ENCODE measurements at places on chromosomes 11 and 22. TPM values are rescaled to one million over a fixed set of nuclear protein-coding genes. Genes with fewer than 3 reads are reported as not detected.

GRCh38 chr22:29798318-29798717 is 31.1 kb downstream of the UQCR10 start:
- DNase-seq, result no peak

BEST1 gene
- total RNA-seq, result 2.8 TPM

DUSP8 gene
- 35.6 TPM for total RNA-seq

GRCh38 chr11:118928101-118928869 is 2.6 kb upstream of the BCL9L start:
- DNase-seq, result peak; percentile 94

FAM180B gene
- total RNA-seq, result 0.14 TPM

- DNase-seq, result peak; percentile 42
Observed at GRCh38 chr11:127105593-127106541, 105.3 kb upstream of the KIRREL3 start.

DNA sequence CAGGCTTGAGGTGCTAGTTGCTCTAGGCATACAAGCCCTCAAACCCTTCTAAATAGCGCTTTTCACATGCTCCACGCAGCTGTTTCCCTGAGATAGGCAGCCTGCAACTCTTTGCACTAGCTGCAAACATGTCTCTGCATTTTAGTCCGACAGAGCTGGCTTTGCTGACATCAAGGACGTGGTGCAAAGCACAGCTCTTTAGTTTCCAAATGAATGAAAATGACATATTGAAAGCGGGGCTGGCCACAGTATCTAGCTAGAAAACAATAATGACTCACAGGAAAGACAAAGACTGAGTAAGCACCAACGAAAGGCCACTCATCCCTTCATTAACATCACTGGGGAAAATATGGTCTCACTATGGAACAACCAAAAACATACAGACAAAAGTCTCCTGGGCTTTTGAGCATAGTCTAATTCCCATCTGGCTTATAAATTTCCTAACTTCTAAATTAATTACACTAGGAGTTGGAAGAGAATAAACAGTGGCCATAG is 15.3 kb upstream of the ZC3H12C start:
- DNase-seq, result no peak

DNA sequence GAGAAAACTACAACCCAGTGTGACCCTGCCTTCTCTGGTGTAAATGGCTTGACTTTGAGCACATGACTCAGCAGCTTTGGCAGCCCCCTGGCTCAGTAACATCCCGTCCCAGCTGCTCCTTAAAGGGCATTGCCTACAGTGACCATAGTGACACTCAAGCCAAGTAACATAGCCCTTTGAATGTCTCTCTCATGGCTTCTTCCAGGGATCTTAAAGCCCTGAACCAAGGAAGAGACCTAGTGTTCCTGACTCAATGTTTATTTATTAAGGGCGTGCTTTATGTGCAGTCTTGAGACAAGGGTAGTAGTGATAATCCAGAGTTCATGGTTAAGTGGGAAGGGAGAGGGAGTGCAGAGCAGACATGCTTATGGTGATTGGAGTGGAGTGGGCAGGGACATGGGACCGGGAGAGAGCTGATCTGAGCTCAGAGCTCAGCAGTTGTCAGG is 125.7 kb downstream of the PARVA start:
- DNase-seq, result no peak

DNA sequence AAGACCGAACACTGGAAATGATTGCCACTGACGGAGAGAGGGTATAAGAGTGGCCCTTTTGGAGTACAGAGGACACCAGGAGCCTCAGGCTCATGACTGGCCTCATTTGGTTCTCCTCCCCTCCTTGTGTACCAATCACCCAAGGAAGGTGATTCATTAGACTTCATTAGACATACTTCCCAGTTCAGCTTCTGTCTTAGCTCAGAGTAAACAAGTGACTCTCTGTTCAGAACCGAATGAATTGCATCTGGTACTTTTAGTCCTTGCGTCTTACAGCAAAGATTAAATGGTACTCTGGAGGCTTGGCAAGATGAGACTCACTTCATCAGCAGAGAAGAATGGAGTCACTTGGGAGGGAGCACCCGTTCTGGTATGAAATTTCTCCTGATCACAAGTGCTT is 75.2 kb downstream of the ZNRF3 start:
- no peak for DNase-seq

- DNase-seq, result peak; percentile 67
Observed at GRCh38 chr11:62548545-62549335, 2.1 kb upstream of the AHNAK start.

DNAJB13 gene
- total RNA-seq, result 10.2 TPM

GRCh38 chr11:84543367-84544159 is 1083.6 kb downstream of the DLG2 start:
- no peak for DNase-seq

DNA sequence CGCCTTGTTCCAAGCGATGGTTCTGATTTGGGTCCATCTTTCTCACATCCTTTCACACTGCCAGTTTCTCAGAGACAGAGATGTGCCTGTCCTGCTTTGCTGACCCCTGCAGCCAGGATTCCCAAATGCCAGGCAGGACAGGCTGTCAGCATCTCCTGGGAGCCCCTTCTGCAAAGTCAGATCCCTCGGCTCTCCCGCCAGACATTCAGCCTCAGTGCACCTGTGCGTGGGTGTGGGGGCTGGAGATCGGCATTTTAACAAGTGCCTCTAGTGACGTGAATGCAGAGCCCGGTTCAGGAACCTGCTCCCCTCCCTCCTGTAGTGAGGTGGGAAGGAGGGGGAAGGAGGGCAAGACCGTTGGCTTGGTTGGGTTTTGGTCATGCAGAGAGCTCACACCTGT is 108.9 kb upstream of the FGF3 start:
- DNase-seq, result no peak

DNA sequence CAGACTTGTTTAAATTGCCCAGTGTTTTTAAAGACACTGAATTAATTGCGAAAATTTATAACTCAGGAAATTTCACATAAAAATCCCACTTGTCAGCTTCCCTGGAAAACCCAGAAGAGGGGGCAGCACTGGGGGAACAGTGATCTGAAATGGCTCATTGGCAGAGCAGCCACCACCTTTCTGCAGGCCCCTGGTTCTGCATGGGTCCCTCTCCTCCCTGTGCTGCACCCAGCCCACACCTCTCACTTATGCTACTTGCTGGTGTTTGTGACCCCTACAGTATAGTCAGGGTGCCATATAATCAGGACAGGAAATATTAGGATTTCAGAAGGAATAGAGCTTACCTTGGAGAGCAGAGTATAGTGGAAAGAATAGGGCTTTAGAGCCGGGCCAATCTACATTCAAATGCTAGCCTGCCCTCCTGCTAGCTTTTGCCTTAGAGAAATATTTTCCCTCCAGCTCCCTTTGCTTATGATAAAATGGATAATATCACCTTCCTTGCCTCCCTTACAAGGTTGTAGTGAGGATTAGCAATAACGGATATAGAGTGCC is 28.5 kb upstream of the C11orf96 start:
- DNase-seq, result no peak

DNA sequence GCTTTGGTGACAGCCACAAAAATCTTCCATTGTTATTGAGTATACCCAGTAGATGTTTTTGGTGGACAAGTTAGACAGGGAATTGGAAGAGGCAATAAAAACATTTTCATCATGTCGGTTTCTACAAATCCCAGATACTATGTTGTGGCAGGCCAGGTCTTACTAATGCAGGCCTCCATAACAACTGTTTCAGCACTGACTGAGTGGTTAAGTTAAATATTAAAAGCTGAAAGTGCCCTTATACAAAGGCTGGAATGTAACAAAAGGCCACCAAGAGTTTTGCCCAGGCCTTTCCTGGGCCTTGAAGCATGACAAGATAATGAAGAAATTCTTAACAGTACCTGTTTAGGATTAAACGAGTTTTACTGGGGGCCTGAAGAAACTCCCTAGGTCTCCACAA is 29.3 kb downstream of the DMC1 start:
- DNase-seq, result no peak

- DNase-seq, result no peak
Observed at GRCh38 chr22:17964643-17965042, 59.7 kb downstream of the MICAL3 start.

ADM2 gene
- 5.1 TPM for total RNA-seq

DNA sequence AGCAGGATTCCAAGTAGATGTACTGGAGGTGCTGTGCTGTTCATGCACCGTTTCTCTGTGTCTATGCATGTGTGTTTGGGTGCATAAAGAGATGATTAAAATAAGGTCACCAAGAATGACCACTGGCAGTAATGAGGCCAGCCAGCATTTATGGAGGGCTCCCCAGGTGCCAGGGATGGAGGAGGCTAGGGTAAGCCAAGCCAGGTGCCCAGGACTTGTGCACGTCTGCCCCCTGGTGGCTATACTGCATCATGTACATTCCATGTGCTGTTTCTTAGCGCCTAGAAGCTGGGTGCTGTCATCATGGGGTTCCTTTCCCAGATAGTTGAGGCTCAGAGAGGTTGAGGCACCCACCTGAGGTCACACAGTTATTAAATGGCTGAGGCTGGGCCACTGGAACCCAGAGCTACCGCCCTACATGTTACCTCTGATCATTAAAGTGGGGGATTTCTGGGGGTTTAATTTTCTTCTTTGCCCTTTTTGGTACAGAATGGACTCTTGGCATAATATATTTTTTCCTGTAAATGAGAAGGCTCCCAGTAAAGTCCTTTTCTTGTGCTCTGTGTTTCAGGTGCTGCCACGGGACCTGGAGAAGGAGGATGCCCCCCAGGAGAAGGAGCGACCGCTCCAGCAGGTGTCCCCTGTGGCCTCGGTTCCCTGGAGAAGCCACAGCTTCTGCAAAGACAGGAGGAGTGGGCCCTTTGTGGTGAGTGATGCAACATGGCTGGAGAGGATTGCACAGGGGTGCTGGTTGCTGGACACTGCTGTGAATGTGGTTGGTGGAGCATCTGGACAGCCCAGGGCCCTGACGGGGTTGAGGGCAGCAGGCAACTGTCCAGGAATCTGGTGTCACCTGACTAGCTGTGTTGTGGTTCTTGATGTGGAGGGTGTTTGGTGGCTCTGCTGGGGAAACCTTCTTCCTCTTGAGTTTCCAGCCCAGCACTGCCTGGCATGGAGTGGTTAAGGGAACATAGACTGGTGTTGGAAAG is 96.4 kb downstream of the KIAA1671 start:
- DNase-seq, result peak; percentile 68

- DNase-seq, result no peak
Observed at GRCh38 chr22:40766956-40767355, 52.2 kb downstream of the SLC25A17 start.

FGF3 gene
- total RNA-seq, result not detected

- DNase-seq, result no peak
Observed at GRCh38 chr11:1283091-1283511, 26.3 kb downstream of the TOLLIP start.

GRCh38 chr11:57516061-57516443 is 550 bp upstream of the SLC43A1 start:
- DNase-seq, result no peak

- peak; percentile 56 for DNase-seq
Observed at GRCh38 chr22:29225422-29226090, 19.9 kb downstream of the EMID1 start.

YPEL1 gene
- total RNA-seq, result 10.0 TPM

DNA sequence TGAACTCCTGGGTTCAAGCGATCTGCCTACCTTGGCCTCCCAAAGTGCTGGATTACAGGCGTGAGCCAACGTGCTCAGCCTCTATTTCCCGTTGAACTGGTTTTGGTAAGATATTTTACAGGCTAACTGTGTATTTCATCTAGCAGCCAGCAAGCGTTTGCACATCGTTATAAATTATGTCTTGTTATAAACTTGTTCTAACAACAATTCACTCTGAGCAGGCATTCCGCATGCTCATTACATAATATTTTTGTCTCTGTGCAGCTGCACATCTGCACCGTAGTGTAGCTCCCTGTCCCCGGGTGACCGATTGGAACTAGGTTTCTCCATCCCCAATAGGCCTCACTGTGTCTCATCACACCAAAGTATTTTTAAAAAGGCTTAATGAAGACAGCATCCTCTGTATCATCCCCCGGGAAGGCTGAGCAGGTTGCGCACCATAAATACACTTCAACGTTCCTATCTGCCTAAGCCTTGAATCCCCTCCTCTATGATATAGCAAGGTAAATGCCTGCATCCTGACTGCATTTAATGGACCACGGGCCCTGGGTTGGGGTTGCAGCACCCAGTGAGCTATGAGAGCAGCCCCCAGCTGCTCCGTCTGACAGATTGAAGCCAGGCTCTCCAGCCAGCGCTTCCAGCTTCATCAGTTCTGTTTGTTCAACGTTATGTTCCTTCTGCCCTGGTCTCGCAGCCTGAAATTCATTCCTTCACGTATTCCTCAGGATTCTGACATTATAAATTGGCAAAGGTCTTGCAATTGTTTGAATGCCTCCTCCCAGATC is 47.7 kb downstream of the TST start:
- DNase-seq, result no peak

DNA sequence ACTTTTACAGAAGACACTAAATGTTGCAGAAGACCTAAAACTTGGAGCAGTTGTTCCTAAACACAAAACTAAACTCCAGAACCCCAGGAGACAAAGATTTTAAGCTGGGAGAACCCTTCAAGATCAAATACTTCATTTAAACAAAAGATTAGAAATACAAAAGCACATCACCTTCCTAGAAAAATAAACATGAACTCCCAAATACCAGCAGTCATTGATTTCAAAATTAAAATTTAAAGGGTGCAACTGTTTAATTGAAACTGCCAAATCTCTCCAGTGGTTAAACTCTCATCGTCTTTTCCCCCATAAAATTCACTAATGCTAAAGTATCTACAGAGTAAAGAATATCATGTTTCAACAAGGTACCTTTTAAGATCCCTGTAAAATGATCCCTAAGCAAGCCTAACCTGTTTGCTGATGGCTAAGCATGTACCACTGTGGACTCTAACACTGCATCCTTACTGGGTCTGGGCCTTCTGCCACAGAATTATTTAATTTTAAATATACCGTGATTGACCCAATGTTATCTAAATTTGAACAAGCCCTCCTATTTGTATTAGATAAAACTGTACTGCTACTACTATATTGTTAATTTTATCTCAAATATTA is 53.7 kb upstream of the CCDC34 start:
- DNase-seq, result no peak

GRCh38 chr11:3000032-3000961 is 8.2 kb upstream of the NAP1L4 start:
- peak; percentile 88 for DNase-seq

TRPC6 gene
- 1.5 TPM for total RNA-seq

DNA sequence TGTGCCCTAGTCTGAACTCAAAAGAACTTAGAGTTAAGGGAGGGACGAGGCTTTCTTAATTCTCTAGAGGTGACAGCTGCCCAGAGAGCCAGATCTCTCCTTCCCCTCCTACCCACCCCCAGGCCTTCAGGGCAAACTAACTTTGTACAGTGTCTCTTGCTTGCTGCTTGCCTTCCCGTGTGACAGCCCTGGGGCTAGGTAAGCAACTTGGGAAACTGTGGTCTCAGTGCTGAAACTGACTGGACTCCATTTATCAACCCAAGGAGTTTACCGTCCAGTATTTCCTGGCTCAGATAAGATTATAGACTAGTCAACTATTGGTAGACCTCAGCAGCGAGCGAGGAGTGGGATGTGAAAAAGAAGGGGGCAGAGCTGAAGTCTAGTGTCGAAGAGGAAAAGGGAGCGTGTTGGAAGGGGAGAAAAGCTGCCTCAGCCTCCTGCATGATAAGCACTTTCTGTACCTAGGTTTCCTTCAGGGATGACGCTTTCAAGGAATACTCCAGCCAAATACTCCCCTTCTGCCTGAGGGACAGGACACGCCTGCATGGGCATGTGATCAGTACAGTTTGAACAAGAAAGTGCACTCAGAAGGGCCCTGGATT is 43.3 kb upstream of the WEE1 start:
- no peak for DNase-seq

SPA17 gene
- 6.4 TPM for total RNA-seq

Data from mucosa of gallbladder (tissue), 1 donor.